ENCODE measurements at places on chromosomes 1 and 21. TPM values are rescaled to one million over a fixed set of nuclear protein-coding genes. Genes with fewer than 3 reads are reported as not detected.

DNA sequence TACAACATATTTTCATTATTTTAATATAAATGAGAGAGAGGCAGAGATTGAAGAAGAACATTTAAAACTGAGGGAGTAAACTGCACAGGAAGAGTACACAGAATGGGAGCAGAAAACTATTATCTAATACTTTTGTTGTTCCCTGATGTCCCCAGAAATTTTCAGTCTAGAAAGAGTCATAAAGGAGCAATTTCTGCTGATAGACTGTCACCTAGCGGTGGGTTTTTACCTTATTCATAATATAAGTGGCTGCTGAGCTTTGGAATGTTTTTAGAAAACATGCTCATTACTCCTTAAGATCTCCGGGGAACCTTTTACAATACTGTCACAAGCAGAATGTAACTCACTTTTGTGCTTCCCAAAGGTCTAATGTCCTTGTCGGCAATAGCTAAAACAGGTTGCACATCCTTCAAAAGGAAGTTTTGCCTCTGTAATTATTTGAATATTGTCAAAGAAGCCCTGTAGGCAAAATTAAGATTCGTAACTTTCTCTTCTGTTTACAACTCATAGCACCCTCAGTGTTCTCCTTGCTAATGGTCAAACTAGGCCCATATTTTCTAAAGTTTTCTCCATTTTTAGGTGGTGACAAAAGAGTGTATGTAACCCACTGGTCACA, 4.9 kb upstream of the NPL start:
- H3K4me3 ChIP-seq: no peak overlapping the region
- H3K36me3 ChIP-seq: no peaks in the 10 kb centered on the region
- H3K4me1 ChIP-seq: peaks cover 9% of the 10 kb centered on the region
- no peak overlapping the region for H3K27ac ChIP-seq

- H3K36me3 ChIP-seq: peaks cover 2% of the 10 kb centered on the region
- no peak overlapping the region for H3K27ac ChIP-seq
- DNase-seq: no peak
These were observed 380.0 kb downstream of the HHIPL2 start for GRCh38 chr1:222167896-222168295.

- H3K27me3 ChIP-seq: no peaks in the 10 kb centered on the region
- peak overlapping the region; percentile 77 for H3K4me3 ChIP-seq
- peaks cover 58% of the 10 kb centered on the region for H3K4me1 ChIP-seq
These were observed 853 bp downstream of the TTC22 start for GRCh38 chr1:54800041-54800898.

RNF186 gene
- not detected for total RNA-seq

DNA sequence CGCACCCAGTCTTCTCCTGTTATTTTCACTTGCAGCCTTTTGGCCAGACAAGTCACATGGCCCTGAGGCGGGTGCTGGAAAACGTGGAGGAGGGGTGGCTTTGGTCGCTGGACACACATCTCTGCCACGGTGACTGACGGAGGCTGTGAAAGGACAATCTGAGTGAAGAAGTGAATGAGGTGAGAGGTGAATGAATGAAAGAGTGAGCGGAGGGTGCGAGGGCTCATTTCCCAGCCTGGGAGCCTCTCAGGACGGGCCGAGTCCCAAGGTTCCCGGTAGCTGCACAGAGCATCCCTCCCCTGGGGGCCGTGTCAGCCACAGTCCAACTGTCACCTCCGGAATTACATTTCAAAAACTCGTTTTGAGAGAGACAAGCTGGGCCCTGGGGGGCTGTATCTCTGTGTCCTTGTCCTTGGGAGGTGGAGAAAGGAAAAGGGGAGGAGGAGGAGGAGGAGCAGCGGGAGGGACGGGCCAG, 89.6 kb downstream of the UBIAD1 start:
- H3K4me1 ChIP-seq: no peaks in the 10 kb centered on the region
- no peak overlapping the region for H3K27ac ChIP-seq
- no peak for DNase-seq
- no peak overlapping the region for H3K4me3 ChIP-seq

DNA sequence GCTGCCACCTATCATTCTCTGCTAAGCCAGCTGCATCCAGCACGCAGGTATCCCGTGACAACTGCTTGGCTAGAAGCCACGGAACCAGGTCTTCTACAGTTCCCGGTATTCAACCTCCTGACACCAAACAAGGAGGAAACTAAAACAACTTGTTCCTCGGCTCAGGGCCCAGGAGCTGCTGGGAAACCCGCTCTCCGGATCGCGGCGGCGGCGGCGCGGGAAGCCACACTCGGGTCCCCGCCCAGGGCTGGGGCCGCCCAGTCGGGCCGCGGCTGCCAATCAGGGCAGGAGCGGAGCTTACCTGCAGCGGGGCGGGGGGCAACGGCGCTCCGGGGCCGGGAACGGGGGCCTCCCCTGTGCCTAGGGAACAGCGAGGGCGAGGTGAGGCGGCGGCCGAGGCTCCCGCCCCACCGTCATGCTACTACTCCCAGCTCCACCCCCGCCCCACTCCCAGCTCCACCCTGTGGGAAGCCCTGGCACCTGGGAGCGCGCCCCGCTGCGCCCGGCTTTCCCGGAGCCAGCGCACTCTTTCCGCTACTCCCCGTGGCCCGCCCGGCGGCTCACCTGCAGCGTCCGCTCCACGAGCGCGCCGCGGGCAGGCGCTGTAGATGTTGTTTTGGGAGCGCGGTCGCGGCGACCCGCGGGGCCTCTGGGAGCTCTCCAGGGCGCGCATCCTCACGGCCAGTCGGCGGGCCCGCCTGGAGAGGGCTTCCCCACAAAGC, 12.1 kb downstream of the IL24 start:
- peak; percentile 73 for DNase-seq
- peaks cover 88% of the 10 kb centered on the region for H3K4me1 ChIP-seq
- peak overlapping the region; percentile 62 for H3K4me3 ChIP-seq
- peaks cover 35% of the 10 kb centered on the region for H3K36me3 ChIP-seq

GRCh38 chr1:202852163-202852904, 36.6 kb downstream of the RABIF start:
- H3K4me3 ChIP-seq: no peak overlapping the region
- no peaks in the 10 kb centered on the region for H3K36me3 ChIP-seq
- DNase-seq: peak; percentile 70

DNA sequence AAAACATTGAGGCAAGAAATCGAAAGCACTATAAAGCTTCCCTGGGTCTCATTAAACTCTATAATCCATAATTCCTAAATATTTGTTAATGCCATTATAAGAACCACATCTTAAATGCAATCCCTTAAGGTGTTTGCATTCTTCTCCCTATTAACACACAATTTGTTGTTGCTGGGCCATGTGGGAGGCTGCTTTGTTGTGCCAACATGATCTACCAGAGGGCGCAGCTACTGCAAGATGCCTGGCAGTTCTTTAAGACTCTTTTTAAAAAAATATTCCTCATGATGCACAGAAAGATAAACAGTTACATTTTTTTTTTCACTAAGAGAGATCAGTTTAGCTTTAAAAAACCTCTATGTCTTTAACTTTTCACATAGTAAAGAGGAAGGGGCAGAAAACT, 39.0 kb upstream of the BCAS2 start:
- peaks cover 4% of the 10 kb centered on the region for H3K27me3 ChIP-seq
- no peaks in the 10 kb centered on the region for H3K4me1 ChIP-seq
- peaks cover 2% of the 10 kb centered on the region for H3K36me3 ChIP-seq
- H3K4me3 ChIP-seq: no peak overlapping the region

- no peaks in the 10 kb centered on the region for H3K27me3 ChIP-seq
- H3K4me1 ChIP-seq: no peaks in the 10 kb centered on the region
- no peak overlapping the region for H3K27ac ChIP-seq
- H3K36me3 ChIP-seq: no peaks in the 10 kb centered on the region
- no peak for DNase-seq
- H3K4me3 ChIP-seq: no peak overlapping the region
These were observed 54.7 kb downstream of the ALPL start for GRCh38 chr1:21563971-21564370.

DNA sequence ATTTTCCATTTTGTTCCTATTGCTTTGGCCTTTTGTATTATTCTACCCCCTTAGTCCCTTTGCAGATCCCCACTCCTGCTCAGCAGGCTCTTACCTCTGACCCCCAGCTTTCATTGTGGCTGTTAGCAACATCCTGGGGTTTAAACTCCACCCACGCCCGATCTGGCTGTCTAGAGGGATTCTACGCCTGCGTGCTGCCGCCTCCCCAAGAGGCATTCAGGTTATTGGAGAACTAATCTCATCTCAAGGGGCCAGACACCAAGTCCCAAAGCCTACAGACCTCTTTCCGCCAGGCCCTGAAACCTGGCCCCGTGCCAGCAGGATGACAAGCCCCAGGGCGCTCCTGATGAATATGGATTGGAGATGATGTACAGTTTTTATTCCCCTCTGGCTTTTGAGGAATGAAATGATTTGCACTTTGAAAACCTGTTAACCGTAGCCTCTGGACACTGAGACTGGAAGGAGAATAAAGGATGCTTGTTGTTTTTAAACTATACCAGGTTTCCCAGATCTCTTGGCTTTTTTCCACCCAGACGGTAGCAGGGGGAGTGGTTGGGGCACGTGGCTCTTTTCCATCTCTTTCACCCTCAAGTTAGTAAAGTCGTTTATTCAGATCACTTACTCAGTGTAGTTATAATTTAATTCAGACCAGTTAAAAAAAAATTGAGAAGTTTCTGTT, 14.5 kb upstream of the IKBKE start:
- no peak for DNase-seq
- H3K4me3 ChIP-seq: no peak overlapping the region
- H3K4me1 ChIP-seq: peaks cover 2% of the 10 kb centered on the region
- H3K27ac ChIP-seq: no peak overlapping the region
- H3K27me3 ChIP-seq: no peaks in the 10 kb centered on the region
- H3K36me3 ChIP-seq: peaks cover 10% of the 10 kb centered on the region

GRCh38 chr1:230156536-230156935, 89.5 kb downstream of the GALNT2 start:
- H3K4me1 ChIP-seq: peaks cover 41% of the 10 kb centered on the region
- no peaks in the 10 kb centered on the region for H3K27me3 ChIP-seq
- DNase-seq: no peak
- no peak overlapping the region for H3K4me3 ChIP-seq
- H3K36me3 ChIP-seq: peaks cover 5% of the 10 kb centered on the region
